ENCODE measurements at places on chromosomes 7 and 10.
A peak's percentile ranks its signal among the peaks of the same experiment; 100 is the strongest.

GRCh38 chr10:11191678-11192077 is 174.0 kb downstream of the CELF2 start:
- no peak for DNase-seq

DNA sequence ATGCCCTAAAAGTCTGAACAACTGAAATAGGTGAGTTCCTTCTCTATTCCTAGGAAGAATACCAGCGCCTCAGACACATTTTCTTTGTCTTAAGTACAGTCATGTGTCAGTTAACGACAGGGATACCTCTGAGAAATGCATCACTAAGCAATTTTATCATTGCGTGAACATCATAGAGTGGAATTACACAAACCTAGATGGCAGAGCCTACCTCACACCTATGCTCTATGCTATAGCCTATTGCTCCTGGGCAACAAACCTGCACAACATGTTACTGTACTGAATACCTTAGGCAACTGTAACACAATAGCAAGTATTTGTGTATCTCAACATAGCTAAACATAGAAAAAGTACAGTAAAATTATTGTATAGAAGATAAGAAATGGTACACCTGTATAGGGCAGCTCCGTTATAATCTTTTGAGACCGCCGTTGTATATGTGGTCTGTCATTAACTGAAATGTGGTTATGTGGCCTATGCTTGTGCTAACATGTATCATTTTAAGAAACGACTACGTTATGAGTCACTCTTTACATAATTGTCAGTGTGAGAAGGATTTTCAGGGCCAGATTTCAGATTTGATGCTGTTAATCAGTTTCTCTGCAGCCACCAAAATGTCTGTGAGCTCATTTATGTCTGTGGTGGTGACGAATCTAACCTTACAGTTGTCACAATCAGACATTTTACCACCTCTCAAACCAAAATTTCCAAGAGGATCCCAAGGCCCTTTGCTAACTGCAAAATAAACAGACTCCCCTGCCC is 66.1 kb upstream of the STK17A start:
- no peak for DNase-seq

GRCh38 chr7:155222061-155222460 is 75.6 kb upstream of the INSIG1 start:
- DNase-seq, result no peak

GRCh38 chr7:22182149-22182548 is 174.8 kb downstream of the RAPGEF5 start:
- no peak for DNase-seq

DNA sequence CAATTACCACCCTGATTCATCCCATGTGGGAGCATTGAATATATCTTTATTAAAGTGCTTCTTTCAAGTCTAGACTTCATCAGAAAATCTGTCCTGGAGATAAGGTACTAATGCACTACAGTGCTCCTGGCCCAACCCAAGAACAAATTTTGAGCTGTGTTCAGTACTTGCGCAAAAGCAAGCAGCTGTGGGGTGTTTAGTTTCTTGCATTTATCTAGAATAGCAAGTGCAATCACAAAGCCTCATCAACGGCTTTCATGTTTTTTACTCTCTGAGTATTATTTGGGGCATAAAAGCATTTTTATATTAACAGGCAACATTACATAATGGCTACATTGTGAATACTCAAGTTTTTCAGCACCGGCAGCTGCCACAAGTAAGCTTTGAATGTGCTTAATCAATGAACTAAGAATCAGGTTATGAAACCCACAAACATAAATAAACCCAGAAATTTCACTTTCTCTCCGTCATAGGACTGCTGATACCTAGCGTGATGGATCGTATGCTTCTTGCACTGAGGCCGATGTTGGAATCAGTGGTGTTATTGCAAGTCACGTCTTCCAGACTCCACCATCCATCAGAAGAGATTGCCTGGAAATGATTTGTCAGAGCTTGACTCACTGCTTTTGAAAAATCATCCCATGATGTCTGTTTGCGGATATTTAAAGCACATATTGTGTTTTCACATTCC is 113.1 kb downstream of the CTTNBP2 start:
- DNase-seq, result no peak

- DNase-seq, result no peak
Measured at GRCh38 chr10:12740813-12741212, 260.7 kb downstream of the CCDC3 start.

DNA sequence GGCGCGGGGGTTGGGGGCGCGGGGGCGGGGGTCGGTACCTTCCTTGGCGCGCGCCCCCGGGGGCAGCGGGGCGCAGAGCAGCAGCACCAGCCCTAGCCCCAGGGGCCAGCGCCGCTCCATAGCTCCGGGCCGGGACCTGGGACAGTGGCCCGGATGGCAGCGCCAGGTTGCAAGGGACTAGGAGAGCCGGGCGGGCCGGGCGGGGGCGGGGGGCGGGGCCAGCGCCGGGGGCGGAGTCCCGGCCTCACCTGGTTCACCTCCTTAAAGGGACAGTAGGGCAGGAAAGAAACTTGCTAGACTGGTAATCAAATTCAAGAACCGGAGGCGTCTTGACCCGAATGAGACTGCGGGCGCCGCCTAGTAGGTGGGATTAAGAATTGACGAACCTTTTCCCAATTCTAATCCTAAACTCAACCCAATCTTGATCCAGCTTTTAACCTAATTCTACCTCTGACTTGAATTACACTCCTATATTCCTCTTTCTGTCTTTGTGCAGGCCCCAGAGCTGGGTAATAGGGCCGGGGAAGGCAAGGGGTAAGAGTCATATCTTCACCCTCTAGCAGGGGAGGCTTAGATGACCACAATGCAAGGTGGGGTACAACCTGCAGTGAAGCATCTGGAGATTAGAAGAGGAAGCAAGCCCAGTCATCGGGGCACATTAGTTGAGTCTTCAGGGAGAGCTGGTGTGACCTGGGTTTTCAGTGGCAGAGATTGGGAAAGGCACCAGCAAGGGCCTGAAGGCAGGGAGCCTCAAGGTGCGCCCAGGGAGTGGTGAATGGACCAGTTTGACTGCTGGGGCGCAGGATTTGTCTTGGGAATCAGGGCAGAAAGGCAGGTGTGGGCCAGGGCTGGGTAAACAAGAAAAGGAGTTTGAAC is at the start of gene EPHA1:
TSS of gene EPHA1 (minus strand) at position 171 of the 876 bp plus-strand sequence. CDS start at position 120, 51 bp downstream.
- DNase-seq, result no peak

DNA sequence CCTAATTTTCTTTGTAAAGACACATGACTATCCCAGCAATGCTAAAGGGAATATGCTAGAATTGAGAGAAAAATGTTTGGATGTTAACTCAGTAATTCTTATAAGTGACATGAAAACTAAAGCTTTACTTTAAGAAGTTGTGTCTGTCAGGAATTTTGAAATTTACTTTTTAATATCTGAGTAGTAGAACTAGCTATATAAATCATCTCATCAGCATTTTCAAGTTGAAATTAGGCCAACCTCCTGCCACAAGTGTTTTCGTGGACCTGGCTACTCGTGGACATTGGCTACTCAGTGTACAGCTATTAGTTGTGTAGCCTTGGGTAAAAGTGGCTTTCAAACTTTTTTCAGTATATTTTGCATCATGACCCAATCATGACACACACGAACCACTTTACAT is 70.5 kb downstream of the ADD3 start:
- DNase-seq, result no peak

DNA sequence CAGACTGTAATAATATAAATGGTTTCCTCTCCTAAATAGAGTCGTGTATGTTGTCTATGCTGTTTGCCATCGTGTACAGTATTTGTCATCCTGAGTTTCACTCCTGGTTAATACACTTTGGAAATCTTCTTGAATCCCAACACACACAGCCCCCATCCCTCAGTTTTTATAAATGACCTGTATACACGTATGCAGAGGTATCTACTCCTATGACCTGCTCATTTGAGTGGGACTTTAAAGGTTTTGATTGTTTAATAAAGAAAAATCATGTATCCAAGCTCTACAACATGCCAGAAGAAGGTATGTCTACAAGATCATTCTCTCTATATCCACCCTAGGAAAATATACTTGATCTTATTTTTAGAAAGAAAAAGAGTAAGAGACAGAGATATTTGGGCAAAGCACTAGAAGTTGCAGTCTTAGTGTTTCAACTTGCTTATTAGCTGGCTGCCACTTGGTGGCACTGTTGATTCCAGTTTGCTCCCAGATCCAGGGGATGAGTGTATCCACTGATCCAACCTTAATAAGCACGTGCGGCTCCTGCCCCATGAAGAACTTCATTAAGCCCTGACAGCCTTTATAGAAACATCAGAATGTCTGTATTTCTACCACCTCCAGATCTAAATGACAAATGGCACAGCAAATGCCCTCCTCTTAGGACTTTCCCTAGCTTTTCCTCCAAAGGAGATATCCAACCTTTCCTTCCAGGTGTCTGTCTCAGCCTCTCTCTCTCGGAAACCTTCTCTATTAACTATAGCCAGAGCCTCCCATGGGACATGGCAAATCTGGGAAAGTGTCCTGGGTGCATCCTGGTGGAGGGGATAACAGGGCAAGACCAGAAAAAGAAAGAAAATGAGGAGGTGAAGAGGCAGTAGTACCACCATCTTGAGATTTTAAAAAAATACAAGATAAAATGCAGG is 181.6 kb upstream of the NEBL start:
- peak; percentile 41 for DNase-seq

- no peak for DNase-seq
Measured at GRCh38 chr10:6936931-6937330, 356.9 kb upstream of the PRKCQ start.

GRCh38 chr10:44946205-44946604 is 13.4 kb upstream of the RASSF4 start:
- DNase-seq, result no peak

DNA sequence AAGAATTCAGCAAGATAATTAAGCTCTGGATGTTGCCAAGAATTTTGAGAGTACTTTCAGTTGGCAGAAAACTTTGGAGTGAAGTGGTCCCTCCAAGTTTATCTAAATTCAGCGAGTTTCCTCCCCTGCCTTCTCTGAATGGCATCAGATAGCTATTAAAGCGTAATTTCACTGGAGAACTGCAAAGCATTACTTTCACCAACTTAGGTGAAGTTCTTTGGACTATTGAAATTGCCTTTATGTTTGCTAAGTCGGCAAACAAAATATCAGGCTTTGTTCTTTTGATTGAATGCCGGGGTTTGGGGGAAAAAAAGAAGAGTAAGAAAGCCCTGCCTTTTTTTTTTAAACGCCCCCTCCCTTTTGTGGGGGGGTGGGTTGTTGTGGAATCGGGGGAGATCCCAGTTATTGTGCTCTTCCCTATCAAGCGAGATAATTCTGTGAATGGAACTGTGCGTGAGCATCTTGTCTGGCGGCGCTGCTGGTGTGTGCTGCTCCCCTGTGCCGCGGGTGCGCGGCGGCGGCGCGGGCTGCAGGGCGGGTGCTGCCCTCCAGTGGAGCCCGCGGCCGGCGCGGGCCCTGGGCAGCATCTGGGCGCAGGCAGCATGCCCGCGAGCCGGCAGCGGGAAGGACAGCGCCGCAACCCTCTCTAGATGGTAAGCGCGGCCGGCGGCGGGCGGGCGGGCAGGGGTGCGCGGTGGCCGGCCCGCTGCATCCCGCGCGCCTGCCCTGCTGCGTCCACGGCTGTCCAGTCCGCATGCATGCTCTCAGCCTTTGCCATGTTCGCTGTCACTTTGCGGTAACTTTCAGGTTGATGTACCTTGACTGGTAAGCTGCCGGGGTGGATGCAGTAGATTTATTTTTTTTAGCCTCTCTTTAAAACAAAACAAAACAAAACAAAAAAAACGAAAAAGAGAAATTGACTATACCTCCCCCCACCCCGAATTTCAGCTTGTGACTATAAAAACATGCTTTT is 176.5 kb downstream of the TCF7L2 start:
- DNase-seq, result peak; percentile 28

- DNase-seq, result no peak
Measured at GRCh38 chr10:29486433-29486832, 148.3 kb downstream of the SVIL start.

GRCh38 chr10:87626422-87626892 is 33.2 kb upstream of the PAPSS2 start:
- DNase-seq, result no peak

- no peak for DNase-seq
Measured at GRCh38 chr10:106900016-106900652, 264.4 kb downstream of the SORCS1 start.

- DNase-seq, result no peak
Measured at GRCh38 chr10:89165923-89166322, 41.2 kb downstream of the CH25H start.

- DNase-seq, result no peak
Measured at GRCh38 chr7:116598278-116598677, 73.4 kb downstream of the CAV1 start.

- DNase-seq, result no peak
Measured at GRCh38 chr10:96651998-96652431, 65.2 kb upstream of the TM9SF3 start.

- no peak for DNase-seq
Measured at GRCh38 chr10:24416248-24416647, 207.3 kb downstream of the KIAA1217 start.

GRCh38 chr7:9691286-9691685 is 1257.9 kb downstream of the NXPH1 start:
- no peak for DNase-seq

DNA sequence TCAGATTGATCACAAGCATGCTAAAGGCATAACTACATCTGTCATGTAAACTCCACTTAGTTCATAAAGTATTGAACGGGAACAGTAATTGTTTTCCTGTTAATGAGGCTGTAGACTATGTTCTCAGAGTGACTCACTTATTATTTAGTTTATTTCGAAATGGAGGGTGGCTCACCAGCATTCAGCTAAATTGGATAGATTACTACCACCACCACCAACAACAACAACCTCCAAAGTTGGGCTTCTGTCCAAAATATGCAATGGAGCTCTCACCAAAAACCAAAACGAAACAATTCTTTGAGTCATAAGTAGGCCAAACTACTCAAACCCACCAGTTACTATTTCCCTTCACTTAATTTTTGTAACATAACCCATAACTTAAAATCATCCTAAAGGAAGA is 127.9 kb upstream of the NRBF2 start:
- no peak for DNase-seq

DNA sequence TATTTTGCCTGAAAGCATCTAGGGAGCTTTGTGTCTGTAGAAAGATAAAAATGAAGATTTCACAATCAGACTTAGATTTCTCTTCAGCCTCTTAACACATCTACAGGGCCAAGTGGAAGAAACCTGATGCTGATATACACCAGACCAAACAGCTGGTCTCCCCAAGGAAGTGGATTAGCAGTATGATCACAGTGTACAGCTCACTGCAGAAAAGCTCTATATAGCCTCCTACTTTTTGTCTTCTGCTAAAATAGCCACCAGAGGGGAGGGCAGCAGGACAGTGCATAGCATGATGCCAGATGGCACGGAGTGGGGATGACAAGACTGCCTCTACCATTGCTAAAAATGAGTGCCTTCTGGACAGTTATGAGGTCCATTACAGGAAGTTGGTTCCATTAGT is 16.0 kb downstream of the FAM13C start:
- DNase-seq, result no peak

- no peak for DNase-seq
Measured at GRCh38 chr10:104021246-104021645, 54.3 kb downstream of the SLK start.

DNA sequence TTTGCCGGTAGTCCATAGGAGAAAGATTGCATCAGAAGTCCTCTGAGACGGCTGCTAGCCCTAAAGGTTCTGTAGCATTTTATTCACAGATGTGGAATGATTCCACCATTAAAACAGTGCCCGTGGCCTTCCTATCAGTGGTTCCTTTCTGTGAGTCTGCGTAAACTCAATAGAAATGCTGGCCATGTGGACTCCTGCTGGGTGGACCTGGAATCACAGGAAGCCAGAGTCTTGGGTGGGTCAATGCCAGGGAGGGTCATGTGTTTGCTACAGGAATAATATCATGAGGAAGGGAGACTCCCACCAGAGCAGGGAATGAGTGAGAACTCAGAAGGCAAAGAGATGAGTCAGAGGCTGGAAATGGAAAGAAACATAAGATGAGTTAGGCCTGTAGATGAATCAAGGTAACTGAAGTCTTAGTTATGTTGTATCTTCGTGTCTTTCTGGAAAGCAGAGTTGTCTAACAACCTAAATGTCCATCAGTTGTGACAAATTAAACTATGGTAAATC is 410.4 kb upstream of the AUTS2 start:
- DNase-seq, result no peak

All from SHP77 treated with DMSO at 0.1 percent for 48 hours (cell line).